DMS153 (cell line): ENCODE measurements at places on chromosomes 7 and 10.
A peak's percentile ranks its signal among the peaks of the same experiment; 100 is the strongest.

- peak; percentile 23 for DNase-seq
Observed at GRCh38 chr10:131350660-131351059, 39.1 kb upstream of the TCERG1L start.

DNA sequence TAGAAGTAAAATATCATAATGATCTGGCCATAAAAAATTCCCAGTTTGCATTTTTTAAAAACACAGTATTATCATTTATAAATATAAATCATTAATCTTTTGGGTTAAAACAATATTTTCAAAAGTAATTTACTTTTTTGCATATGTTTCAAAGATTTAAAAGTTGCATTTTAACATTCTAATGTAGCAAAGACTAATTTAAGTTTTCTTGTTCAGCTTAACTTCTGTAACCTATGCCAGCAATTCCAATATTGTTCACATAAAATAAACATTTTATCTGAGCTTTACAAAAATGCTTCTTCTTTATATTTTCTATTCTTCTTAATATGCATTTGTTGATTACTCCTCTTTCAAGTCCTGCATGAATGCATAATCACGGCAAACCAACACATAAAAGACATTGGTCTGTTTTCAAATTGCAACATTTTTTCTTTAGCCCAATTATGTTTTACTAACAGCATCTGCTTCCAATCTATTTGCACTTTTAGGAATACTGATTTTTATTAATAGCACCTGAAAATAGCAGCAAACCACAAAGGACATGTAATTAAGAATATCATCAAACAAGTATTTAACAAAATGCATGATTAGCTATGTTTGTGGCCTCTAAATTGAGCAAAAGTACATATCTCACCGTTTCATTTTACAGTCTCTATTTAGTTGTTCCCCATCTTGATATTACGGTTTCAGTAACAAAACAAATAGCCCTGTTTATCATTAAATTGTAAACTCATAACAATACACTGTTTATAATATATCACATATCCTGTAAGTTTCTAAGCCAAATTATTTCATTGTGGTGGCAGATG is 286.9 kb upstream of the NFE2L3 start:
- no peak for DNase-seq

DNA sequence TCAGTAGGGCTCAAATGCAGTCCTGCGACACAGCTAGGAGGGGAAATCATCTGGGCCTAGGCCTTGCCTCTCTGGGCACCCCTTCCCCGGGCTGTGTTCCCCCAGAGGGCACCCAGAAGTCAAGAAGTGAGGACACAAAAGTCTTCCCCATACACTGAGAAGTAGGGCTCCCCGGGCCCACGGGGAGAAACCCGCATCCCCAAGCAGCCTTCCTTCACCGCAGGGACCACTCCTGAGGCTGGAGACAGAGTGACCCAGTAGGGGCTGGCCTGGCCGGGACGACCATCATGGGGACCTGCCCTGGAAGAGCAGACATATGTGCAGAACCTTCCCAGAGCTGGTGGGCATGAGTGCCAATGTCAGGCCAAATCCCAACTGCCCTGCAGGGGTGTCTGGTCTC is 163.5 kb downstream of the GFRA1 start:
- no peak for DNase-seq

DNA sequence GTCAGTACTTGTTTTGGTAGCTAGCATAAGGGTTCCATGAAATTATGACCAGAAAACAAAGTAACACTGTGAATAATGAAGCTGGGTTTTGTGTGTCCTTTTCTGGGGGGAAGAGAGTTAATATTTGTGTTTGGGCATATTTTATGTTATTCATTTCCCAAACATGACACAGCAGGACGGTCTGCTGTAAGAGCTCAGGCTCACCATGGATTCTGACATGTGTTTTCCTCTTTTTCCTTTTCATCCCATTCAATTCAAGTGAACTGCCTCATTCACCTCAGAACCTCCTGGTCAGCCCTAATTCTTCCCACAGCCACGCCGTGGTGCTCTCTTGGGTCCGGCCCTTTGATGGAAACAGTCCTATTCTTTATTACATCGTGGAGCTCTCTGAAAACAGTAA is 685.9 kb downstream of the SDK1 start:
- DNase-seq, result no peak

GRCh38 chr7:110568932-110569331 is 522.0 kb upstream of the LRRN3 start:
- peak; percentile 31 for DNase-seq

DNA sequence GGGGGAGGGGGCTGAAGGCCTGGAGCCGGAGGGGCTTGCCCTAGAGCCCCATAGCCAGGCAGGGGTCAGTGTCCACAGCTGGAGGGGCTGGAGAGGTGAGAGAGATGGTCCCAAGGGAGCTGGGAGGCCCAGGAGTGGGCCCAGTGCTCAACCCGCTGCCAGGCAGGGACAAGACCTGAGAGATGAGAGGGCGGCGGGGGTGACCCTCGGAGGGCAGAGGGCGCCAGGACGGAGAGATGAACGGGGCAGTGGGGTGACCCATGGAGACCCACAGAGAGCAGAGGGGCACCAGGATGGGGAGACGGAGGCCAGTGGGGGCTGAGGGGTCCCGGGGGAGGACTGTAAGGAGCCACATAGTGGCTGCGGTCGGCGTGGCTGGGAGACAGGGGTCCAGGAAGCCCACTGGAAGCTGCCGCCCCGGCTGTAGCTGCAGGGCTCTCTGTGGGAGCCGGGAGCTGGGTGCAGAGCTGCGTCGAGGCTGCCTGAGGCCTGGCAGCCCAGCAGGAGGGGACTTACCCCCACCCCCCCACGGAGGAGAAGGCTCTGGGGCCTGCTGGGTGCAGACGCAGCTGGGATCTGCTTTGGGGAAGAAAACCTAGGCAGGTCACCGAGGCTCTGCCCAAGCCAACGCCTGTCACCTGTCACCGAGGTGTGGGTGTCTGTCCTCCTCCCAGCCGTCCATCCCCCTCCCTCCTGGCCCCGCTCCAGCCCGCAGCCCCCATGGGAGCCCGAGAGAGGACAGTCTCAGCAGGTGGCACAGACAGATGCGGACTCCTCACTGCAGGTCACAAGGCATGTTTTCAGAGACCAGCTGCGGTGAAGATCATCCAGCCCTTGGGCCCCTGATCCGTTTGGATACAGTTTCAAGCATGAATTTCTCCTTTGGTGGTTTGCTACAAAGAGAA is 25.1 kb downstream of the PWWP2B start:
- DNase-seq, result peak; percentile 83

- DNase-seq, result no peak
Observed at GRCh38 chr10:76829724-76830123, 807.9 kb downstream of the KCNMA1 start.
